ENCODE measurements at places on chromosomes 1 and 21.

GRCh38 chr1:1136547-1137230, 20.8 kb upstream of the C1orf159 start:
- peak; percentile 82 for DNase-seq

DNA sequence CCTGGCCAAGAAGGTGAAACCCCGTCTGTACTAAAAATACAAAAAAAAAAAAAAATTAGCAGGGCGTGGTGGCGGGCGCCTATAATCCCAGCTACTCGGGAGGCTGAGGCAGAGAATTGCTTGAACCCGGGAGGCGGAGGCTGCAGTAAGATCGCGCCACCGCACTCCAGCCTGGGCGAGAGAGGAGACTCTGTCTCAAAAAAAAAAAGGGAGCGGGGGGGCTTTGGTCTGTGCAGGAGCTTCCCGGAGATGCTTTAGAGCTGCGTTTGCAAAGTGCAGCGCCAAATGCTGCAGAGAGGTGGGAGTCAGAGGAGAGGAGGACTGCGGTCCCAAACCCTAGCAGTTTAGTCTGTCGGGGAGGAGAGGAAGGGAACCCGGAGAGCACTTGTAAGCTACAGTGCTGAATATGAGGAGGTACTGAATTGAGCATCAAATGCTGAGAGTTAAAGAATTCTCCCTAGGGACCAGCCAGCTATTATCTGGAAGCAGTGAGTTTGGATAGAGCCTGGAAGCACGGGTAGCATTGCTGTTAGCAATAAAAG, 569 bp downstream of the FALEC start:
- no peak for DNase-seq

DNA sequence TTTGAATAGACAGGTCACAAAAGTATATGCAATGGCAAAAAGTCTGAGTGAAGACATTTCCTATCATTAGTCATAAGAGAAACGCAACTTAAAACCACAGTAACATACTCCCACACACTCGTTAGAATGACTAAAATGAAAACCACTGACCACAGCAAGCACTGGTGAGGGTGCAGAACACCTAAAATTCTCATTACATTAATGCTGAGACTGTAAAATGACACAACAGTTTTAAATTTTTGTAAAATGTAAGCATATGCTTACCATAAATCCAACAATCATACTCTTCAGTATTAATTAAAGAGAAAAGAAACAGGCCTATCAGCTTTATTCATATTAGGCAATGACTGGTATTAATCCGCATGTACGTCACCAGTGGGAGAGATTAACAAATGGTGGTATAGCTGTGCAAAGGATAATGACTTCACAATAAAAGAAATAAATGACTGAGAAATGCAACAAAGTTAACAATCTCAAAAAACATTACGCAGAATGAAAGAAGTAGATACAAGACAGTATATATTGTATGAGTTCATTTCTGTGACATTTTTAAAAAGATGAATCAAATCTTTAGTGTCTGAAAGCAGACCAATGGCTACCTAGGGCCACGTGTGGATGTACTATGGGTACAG, 253.5 kb downstream of the AKT3 start:
- DNase-seq: peak; percentile 54

DNA sequence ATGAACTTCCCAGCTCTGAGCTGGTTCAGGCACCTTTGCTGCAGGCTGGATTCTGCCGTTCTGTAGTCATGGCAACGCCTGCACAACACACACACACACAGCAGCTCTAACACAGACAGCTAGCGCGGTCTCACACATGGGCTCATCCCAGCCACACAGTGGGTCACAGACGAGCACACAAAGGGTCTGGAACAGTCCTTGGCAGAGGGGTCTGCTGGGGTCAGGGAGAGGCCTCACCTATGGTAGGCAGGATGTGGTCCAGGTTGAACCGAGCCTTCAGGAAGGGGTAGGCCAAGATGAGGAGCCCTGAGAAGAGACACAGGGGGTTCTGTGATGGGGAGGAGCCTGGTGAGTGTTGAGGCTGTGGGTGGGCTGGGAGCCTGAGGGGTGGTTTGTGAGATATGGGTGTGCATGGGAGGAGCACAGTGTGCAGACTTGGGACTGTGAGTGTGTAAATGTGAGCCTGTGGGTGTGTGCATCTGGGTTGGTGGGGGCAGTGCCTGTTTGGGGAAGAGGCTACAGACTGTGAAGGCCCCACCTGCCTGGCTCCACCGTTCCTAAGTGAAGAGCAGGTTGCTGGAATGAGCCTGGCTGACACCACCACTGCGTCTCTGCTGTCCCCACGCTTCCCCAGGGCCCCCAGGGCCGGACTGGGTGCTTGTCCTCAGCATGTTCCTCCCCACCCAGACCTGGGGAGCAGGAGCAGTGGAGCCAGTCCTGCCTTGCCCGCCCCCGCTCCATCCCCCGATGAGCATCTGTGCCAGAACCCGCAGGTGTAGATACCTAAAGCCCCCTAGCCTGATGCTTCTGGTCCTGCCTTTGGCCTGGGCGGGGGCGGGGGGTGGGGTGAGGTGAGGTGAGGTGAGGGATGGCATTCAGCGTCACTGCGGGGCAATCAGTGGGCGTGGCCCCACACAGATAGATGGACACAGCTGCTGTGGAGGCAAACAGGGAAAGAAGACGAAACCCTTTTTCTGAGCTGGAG, 1.5 kb downstream of the KNCN start:
- DNase-seq: no peak

DNA sequence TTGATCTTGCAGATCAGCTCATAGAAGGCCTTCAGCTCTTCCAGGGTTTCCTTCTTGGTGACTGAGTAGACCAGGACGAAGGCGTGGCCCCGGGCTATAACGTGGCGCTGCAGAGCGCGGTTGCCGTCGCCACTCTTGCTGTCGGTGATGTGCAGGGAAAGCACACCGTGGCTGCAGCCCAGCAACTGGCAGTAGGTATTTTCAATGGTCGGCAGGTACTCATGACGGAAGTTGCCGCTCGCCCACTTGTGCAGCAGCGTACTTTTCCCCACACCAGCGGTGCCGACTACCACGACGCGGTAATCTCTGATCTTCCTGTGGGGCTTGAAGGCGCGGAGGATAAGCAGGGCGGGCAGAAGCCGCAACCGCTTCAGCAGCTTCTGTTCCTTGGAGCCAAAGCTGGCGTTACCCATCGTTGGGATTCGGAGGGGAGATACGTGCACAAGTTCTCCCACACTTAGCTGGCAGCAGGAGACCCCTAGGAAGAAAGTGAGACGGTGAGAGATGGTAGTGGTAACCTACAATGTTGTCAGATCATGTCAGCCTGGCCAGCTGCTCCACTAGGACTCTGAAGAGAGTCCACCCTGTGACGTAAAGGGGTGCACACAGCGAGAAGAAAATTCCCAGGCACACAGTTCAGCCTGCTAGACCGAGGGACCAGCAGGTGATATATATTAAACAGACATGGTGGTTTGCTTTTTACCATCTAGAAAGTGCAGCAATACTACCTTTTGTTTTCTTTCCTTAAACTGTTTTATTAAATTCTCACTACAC, 3.4 kb downstream of the DIRAS3 start:
- no peak for DNase-seq

DNA sequence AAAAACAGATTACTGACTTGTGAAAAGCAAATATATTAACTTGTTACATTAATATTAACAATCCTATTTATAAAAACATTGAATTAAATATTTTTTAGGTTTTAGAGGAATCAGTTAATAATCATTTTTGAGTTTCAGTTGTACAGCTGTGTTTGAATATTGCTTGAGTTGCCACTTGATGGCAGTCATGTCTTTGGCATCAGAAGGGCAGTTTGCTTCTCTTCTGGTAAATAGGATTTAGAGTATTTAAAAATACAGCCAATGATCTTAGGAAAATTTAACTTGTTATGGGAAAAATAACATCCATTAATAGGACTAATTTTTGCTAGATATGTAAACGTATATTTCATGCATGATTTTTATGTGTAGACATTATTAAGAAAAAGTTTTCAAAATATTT, 234.1 kb downstream of the NCAM2 start:
- no peak for DNase-seq

- no peak for DNase-seq
Measured at GRCh38 chr1:43465505-43466067, 11.9 kb upstream of the HYI start.
